HS-27A (cell line): ENCODE measurements at places on chromosomes 12 and 14.

DNA sequence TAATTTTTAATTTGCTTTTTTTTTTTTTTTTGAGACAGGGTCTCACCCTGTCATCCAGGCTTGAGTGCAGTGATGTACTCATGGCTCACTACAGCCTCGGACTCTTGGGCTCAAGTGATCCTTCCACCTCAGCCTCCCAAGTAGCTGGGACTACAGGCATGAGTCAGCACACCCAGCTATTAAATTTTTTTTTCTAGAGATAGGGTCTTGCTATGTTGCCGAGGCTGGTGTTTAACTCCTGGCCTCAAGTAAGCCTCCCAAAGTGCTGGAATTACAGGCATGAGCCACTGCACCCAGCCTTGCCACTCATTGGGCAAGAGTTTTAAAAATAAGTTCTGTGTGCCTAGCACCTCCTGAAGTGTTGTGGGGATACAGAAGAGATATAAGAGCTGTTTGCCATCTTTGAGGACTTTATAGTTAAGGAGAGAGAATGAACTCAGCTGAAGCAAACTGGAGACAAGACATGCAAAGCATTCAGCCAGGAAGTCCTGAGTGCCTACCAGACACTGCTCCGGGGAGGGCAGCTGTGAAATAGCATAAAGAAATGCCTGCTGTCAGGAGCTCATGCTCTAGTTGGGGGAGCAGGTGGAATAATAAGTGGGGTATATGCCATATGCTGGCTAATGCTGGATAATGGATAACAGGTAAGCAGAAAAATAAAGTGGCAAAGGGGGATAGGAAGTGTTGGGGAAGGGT lies 15.0 kb upstream of the EMP1 start:
- DNase-seq, result no peak

DNA sequence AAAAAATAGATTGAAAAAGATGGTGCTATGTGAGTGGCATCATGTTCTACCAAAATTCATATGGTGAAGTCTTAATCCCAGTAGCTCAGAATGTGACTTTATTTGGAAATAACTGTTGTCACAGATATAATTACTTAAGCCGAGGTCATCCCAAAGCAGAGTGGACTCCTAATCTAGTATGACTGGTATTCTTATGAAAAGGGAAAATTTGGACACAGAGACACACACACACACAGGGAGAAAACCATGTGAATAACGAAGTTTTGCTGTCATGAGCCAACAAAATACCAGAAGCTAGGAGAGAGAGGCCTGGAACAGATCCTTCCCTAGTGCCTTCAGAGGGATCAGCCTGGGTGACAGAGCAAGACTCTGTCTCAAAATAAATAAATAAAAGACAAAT lies 62.6 kb downstream of the FAR2 start:
- DNase-seq, result no peak

- no peak for DNase-seq
Measured at GRCh38 chr14:104393199-104393897, 186.2 kb upstream of the C14orf180 start.

DNA sequence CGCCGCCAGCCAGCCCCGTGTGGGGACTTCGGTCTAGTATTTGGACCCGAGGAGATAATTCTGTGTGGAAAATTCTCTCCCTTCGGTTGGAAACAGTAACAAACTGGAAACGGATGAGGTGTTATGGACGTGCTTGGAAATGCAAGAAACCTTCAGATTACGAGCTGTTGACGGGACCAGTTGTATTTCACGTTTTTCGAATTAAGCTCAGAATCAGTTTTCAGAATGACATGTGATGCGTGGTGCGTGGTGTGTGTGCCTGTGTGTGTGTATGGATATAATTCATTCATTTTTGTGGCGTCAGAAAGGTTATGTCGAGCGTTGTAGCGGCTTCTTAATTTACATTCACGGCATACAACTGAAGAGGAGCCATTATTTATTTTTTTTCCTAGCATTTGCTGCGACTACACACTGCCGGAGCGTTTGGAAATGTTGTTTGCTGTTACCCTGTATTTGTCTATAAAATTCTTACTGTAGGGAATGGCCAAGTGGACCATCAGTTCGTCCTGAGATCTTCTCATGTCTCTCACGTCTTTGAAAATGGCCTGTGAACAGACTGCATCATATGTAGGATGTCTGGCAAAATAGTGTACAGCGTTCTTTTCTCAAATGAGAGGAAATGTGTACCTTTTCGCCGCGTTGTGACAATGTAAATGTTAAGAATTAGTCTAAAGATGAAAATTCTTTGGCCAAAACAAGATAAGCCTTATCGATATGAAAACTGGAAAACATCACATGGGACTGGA lies 1.3 kb downstream of the TRAF3 start:
- no peak for DNase-seq

- DNase-seq, result no peak
Measured at GRCh38 chr14:61701946-61702345, 6.6 kb downstream of the HIF1A start.

GRCh38 chr12:82149045-82149444 lies 209.1 kb downstream of the CCDC59 start:
- DNase-seq, result no peak

- no peak for DNase-seq
Measured at GRCh38 chr12:91413581-91414546, 231.2 kb upstream of the DCN start.

DNA sequence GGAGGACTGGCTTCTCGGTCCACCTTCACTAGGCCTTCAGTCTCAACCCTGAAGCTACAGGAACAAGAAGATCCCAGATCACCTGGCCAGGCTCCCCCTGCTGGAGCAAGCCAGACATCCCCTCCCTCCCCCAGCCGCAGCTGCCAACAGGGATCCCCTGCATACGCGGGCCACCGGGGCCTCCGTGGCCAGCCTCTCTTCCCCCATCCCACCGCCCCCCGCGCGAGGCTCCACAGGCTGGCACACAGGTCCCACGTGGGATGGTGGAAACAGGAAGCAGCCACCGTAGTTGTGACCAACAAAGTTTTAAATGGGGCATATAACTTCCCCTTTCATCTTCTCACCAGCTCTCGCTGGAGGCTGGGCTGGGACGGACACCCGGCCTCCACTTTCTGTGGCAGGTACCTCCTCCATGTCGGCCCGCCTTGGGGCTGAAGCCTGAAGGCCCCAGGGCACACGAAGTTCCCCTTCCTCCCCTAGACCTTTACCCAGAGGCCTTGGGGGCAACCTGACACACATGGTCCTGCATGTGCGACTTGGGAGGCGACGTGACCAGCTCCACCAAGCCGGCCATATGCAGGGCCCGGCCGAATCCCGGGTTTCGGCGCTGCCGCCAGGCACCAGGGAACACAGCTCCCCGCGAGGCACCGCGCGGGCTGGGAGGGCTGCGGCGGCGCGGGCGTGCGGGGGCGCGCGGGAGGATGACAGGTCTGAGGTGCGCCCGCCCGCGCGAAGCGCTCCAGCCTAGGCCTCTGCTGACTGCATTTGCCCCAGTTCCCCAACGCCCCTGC lies 44.4 kb upstream of the PNMA1 start:
- no peak for DNase-seq

GRCh38 chr12:131021154-131021541 lies 67.4 kb downstream of the ADGRD1 start:
- DNase-seq, result no peak

DNA sequence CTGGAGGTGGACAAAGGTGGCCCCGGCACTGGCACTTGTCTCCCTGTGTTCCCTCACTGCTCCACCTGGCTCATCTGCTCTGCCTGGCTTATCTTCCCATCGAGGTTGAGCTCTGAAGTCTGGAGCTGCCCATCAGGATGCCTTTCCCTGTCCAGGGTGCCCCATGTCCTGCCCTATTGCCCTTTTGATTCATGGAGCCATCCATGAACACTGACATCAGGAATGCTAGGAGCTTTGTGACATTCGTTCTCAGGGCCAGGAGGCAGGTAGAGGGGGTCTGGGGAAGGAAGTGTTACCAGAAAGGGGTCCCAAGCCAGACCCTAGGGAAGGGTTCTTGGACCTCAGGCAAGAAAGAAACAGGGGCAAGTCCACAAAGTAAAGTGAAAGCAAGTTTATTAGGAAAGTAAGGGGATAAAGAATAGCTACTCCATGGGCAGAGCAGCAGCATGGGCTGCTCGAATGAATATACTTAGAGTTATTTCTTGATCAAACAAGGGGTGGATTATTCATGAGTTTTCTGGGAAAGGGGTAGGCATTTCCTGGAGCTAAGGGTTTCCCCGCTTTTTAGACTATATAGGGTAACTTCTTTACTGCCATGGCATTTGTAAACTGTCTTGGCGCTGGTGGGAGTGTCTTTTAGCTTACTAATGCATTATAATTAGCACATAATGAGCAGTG lies 51.6 kb downstream of the RIN3 start:
- DNase-seq, result no peak

GRCh38 chr12:68477906-68478305 lies 132.8 kb upstream of the RAP1B start:
- DNase-seq, result no peak

GRCh38 chr12:100675432-100675831 lies 101.9 kb downstream of the GAS2L3 start:
- no peak for DNase-seq

DNA sequence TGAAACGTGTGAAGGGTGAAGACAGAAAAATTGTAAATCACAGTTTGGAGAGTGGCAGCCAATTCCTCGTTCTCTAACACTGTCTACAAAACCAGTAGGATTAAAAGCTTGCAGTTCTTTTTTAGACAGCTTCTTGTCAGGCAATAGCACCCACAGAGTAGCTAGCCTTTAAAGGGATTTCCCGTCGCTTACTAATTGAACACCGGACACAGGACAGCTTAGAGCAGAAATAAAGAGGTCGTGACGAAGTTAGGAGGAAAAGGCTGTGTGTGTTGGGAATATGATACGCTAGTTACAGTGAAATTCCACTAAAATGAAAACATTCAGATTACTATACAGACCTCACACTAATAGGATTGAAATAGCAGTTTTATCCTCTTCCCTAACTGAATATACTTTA lies 149.1 kb upstream of the FLRT2 start:
- no peak for DNase-seq

- DNase-seq, result no peak
Measured at GRCh38 chr12:99004799-99005466, 359.8 kb downstream of the APAF1 start.

GRCh38 chr12:112907415-112908157 lies 824 bp downstream of the OAS1 start:
- no peak for DNase-seq

GRCh38 chr14:50265029-50265428 lies 33.7 kb upstream of the SOS2 start:
- no peak for DNase-seq

DNA sequence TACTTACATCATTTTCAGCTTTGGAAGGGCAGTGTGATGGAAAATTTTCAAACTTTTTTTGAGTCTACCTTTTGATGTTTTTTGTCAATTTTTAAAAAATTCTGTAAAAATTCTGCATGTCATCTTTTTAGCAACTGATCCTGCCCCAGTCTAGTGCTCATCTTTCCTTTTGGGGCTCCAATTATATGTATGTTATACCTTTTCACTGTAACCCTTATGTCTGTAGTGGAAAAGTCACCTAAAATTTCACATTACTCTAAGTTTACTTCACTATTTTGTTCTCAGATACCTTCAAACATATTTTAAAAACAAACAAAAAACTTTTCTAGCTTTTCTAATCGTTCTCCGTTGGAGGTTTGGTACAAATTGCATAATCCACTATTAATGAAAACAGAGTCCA lies 32.5 kb upstream of the MYRFL start:
- DNase-seq, result no peak

- no peak for DNase-seq
Measured at GRCh38 chr14:91872011-91872501, 4.7 kb upstream of the TC2N start.

GRCh38 chr12:1091350-1091749 lies 100.3 kb downstream of the ERC1 start:
- DNase-seq, result no peak

DNA sequence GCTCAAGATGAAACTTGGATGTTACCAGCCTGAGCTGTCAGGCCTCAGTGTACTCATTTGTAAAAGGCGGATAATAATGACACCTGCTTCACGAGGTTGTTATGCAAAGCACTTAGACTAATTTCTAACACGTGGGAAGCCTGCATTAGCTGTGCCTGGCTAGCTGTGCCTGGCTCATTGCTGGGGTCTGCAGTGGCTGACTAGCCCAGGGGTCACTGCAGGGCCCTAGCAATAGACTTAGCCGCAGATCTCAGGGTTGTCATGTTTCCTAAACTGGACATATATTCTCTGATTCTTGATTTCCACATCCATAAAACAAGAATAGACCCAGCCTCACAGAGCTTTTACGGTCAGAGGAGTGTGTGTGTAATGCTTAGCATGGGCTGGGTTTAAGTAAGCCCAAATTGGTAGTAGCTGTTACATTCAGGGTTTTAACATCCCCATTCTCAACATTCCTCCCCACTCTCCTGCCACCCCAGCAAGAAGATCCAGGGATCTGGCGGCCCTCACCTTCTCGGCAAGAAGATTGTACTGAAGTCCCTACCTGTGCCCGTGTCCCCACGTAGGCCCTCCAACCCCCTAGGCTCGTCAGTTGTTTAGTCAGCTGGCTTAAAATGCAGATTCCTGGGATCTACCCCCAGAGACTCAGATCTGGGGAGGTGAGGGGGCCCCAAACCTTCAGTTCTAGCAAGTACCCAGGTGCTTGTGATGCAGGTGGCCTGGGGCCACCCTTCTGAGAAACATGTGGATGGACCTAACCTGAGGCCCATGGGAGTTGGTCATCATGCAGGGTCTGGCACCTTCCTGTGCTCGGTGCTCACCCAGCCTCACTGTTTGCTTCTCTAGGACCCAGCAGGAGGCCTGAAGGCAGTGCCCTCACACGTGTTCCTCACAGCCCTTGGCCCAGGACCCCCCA lies 8.6 kb downstream of the NR4A1 start:
- no peak for DNase-seq

- no peak for DNase-seq
Measured at GRCh38 chr12:113086249-113087164, 30.0 kb downstream of the DTX1 start.

DNA sequence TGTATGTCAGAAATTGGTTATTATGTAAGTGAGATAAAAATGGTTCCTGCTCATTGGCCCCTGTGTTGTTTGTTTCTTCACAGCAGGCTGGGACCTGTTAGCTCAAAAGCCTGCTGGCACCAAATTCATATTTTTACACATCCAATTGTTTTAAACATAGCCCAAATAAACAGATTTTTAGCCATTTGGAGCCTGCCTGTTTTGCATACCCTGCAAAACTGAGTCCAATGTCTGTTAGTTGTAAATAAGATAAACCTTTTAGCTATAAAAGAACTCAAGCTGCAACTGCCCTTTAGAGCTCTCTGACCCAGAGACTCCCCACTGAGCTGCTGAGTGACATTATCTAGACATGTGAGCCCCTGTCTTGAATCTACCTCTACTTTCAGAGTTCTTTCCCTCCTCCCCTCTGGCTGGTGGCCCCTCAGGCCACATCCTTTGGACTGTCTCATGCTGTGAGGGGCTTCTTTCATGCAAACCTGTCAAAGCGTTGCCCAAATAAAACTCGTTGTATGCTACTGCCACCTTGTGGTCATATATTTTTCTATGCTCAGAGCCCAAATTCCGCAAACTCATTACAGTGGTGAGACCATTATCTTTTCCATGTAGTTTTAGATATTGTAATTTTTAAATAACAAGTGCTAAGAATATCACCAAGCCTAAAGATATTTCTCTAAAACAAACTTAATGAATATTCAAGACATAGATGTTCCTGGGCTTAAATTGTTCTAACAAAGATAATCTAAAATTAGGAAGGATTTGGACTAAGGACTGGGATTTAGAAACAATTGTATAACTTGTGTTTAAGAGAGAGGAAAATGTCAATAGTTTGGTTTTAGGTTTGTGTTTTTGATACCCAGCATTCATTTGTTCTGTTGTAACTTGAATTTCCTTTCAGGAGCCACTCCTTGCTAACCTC lies 337.9 kb downstream of the AACS start:
- peak; percentile 11 for DNase-seq

GRCh38 chr12:90261283-90261682 lies 552.6 kb upstream of the ATP2B1 start:
- no peak for DNase-seq
